Activated naive CD4-positive, alpha-beta T cell treated with Interleukin-2 at 50 U/mL for 16 hours (primary cell): ENCODE measurements at places on chromosomes 6 and 20.

DNA sequence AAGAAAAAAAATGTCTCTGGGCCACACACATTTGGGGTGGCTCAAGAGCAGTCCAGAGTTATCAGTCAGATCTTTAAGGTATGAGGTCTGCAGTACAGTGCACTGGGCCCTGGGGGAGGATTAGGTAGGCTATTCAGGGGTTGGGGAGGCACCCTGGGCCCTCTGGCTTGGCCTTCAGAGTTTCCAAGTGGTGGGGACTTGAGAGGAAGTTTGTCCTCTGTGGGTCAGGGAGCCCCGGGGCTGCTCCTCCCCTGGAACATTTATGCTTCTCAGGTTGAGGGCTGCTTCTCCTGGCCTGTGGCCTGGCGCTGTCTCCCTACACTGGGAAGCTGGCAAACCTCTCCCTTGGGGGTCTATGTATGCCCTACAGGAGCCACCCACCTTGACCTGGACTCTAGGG lies 46.0 kb downstream of the PTK7 start:
- DNase-seq: no peak

GRCh38 chr6:38171997-38172738 lies 352.6 kb downstream of the ZFAND3 start:
- DNase-seq: no peak

DNA sequence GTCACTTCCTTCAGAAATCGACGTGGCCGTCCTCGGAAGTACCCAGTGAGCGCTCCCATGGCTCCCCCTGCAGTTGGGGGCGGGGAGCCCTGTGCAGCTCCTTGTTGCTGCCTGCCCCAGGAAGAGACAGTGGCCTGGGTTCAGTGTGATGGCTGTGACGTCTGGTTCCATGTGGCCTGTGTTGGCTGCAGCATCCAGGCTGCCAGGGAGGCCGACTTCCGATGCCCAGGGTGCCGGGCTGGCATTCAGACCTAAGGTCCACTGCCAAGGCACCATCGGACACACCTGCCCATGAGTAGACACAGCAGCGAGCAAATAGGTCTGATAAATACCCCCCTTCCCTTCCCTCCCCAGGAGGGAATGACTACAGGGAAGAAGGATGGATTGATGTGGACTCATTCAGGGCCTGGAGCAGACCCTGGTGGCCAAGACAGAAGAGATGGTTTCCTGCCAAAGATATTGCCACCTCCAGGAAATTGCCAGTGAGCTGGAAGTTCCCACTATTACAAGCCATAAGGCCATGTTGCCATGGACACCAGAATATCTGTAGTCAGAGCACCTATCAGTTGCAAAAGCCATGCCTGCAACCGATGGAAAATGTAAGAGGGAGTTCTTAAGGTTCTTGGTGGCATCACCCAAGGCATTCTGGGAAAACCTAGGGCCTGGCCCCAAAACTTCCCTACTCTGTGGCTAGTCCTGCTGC lies 4.2 kb downstream of the TCF19 start:
- DNase-seq: no peak

GRCh38 chr6:27188061-27188884 lies 59.2 kb upstream of the PRSS16 start:
- DNase-seq: peak; percentile 39

- no peak for DNase-seq
Observed at GRCh38 chr6:45667766-45668165, 290.0 kb upstream of the SUPT3H start.

- no peak for DNase-seq
Observed at GRCh38 chr20:14801591-14802325, 464.3 kb upstream of the FLRT3 start.
